ENCODE measurements at places on chromosomes 3 and 15. TPM values are rescaled to one million over a fixed set of nuclear protein-coding genes. Genes with fewer than 3 reads are reported as not detected.

DNA sequence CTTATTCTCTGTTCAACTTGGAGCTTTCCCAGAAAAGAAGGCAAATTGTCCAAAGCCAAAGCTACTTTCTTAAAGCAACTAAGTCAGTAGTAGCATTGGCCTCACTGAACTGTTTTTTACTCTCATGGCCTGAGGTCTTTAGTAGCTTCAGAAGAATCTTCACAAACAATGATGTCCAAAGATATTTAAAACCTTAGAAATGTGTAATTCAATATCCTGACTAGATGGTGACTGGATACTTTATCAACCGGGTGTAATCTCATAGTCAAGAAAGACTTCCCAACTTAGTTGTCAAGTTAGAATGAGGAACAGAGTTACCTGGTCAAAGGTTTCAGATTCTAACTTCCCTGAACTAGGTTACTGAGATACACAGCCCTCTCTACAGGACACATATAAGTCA is 226.3 kb upstream of the ARHGEF26 start:
- no peak for DNase-seq

- no peak for DNase-seq
These were observed 4.1 kb upstream of the SFMBT1 start for GRCh38 chr3:53049987-53050386.

SERINC4 gene
- total RNA-seq = not detected

- no peak for DNase-seq
These were observed 14.7 kb upstream of the EPB42 start for GRCh38 chr15:43235536-43235935.

GOLGA6L4 gene
- not detected for total RNA-seq

DNA sequence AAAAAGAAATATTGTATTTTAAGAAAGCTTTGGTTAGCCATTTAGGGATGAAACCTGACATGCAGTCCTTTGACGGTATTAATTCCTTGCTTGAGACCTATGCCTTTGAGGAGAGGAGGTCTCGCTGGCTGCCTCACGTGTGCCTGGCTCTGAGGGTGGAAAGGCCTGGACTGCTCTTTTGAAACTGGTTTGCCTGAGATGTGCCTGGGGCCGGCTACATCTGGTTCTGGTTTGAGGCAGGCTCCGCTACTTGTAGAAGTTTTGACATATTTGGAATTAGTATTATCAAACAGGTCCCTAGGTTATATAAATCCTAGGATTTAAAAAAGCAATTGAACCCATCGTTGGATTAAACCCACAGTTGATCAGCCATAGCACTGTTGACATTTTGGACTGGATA is 6.5 kb downstream of the NISCH start:
- DNase-seq = no peak

DNA sequence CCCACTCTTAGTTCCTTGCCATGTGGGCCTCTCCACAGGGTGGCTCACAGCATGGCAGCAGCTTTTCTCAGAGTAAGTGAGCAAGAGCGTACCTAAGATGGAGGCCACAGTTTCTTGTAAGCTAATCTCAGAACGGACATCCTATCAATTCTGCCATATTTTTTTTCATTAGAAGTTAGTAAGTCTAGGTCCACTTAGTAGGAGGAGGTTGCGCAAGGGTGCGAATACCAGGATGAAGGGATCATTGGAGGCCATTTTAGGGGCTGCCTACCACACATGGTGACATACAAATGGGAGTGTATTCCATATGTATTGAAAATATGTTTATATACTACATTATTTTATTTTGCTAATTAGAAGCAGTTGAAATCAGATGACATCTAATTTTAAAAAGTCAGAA is 31.5 kb downstream of the NR1D2 start:
- DNase-seq = no peak
